ENCODE measurements at places on chromosomes 4 and X.

GRCh38 chr4:107044170-107044569 lies 8.1 kb upstream of the DKK2 start:
- DNase-seq: no peak

DNA sequence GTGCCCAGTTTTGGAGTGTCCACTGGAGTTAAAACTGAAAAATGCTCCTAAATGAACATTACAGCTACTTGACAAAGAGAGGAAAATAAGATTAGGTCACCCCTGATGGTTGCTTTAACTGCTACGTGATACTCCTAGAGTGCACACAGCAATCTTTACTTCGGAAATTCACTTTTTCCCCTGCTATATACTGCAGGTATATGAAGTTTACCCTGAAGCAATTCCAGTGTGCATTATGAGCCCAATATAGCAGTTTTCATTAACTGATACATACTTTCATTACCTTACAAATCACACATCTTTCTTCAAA lies 773 bp upstream of the ZNF827 start:
- DNase-seq: no peak

DNA sequence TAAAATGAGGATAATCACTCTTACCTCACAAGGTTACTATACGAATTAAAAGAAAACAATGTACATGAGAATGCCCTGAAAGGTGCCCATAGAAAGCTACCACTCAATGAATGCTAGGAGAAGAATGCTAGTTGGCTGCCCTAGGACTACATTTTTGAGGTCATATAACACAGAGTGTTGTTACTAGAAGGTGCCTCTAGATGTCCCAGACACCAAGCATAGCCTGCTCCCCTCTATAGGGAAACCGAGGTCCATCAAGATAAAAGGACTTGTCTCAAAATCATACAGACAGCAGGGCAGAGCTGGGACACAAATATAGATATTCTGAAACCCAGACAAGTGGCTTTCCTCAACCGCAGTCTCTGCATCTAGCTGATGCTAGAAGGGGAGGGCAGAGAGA lies 147.0 kb upstream of the ARHGEF9 start:
- DNase-seq: no peak

- no peak for DNase-seq
Observed at GRCh38 chr4:165788686-165789463, 84.2 kb upstream of the TLL1 start.

DNA sequence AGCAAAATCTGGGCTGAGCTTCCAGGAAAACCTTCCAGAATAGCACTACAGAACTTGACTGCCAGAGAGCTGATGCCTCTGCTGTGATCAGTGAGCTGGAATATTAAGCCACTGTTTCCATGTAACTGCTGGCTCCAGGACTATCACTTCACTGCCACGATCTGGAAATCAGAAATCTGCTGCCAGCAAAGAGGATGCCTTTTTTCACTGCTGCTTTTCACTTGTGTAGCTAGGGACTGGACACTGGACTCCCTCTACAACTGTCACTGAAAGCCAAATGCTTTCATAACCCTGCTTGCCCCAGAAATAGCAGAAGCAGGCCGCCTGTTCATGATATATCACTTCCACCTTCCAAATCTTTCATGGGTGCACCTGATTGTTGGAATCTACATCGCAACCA lies 9.4 kb upstream of the AP1S2 start:
- no peak for DNase-seq

GRCh38 chr4:4477796-4478195 lies 64.1 kb downstream of the STX18 start:
- DNase-seq: no peak

DNA sequence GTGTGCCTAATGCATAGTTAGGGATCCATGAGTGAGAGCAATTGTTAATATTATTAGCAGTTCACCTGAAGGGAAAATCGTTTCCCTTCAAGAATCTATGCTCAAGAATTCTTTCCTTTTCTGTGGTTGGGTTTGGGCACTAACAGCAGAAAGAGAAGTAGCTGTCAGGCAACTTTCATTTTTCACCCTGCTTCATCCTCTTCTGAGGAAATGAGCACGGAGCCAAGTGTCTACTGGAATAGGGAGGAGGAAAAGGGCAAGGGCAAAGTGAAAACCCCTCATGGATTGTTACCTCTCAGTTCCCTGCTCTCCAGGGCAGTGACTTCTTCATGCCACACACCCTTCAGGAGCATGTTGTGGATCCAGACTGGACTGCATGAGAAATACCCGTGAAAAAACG lies 2.6 kb upstream of the HPGDS start:
- no peak for DNase-seq

- no peak for DNase-seq
Observed at GRCh38 chr4:107619066-107619465, 101.0 kb downstream of the PAPSS1 start.

GRCh38 chrX:20402956-20403355 lies 136.2 kb upstream of the RPS6KA3 start:
- no peak for DNase-seq

DNA sequence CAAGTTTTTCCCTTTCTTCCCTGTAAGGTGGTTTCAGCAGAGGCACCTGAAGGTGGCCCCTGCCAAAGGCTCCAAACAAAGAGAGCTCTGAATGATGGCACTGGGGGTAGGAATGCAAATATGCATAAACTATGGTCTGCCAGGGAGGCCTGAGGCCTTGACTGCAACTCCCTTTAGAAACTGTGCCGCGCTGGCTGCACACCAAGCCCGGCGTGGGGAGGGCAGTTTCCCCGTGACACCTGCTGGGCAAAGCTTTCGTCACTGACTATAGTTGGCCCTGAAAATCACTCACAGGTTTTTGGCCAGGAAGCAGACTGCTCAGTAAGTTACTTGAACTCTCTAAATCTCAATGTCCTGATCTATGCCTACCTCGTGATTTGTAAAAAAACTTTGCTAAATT lies 97.8 kb upstream of the ATOH1 start:
- no peak for DNase-seq

- no peak for DNase-seq
Observed at GRCh38 chrX:43566170-43566569, 89.9 kb upstream of the MAOA start.

GRCh38 chr4:145736241-145736831 lies 56.4 kb downstream of the C4orf51 start:
- DNase-seq: no peak

- DNase-seq: no peak
Observed at GRCh38 chrX:53511322-53511721, 77.2 kb upstream of the HSD17B10 start.

- DNase-seq: no peak
Observed at GRCh38 chrX:68833448-68833805, 4.6 kb downstream of the EFNB1 start.

- DNase-seq: no peak
Observed at GRCh38 chr4:153018684-153019083, 82.6 kb downstream of the FHDC1 start.

DNA sequence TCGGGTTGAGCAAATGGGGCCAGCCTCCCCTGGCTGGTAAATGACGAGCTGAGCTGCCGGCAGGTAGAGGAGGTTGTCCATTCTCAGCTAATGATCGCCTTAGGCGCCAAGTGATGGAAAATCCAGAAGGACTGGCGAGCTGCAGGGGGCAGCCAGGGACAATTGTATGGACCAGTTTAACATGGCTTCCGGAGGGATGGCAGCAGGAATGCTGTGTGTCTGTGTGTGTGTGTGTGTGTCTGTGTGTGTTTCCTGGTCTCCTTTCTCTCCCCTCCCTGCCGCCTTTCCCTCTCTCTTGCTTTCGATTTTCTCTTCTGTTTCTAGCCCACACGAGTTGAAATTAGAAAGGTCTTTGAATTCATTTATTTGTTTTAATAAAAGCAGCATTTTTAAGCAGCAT lies 45.2 kb upstream of the BCOR start:
- DNase-seq: no peak

GRCh38 chrX:28599957-28600356 lies 12.7 kb downstream of the IL1RAPL1 start:
- DNase-seq: no peak

- DNase-seq: no peak
Observed at GRCh38 chr4:17875402-17876070, 64.8 kb downstream of the NCAPG start.

DNA sequence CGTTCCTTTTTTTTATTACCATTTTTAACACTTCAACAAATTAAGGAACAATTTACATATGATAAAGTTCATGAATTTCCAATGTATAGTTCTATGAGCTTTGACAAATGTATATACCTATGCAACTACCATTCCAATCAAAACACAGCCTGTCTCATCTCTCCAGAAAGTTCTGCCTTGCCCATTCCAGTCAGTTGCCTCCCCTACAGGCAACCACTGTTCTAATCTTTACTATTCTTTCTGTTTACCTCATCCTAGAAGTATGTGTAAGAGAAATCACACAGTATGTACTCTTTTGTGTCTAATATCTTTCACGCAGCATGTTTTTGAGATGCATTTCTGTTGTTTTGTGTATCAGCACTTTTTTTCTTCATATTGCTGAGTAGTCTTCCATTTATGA lies 224.9 kb downstream of the KIT start:
- no peak for DNase-seq

- no peak for DNase-seq
Observed at GRCh38 chrX:23505531-23506303, 161.6 kb upstream of the PRDX4 start.

- DNase-seq: no peak
Observed at GRCh38 chrX:47831788-47832187, 4.9 kb upstream of the ZNF81 start.

GRCh38 chr4:139896091-139896604 lies 230.5 kb downstream of the MGST2 start:
- DNase-seq: no peak

DNA sequence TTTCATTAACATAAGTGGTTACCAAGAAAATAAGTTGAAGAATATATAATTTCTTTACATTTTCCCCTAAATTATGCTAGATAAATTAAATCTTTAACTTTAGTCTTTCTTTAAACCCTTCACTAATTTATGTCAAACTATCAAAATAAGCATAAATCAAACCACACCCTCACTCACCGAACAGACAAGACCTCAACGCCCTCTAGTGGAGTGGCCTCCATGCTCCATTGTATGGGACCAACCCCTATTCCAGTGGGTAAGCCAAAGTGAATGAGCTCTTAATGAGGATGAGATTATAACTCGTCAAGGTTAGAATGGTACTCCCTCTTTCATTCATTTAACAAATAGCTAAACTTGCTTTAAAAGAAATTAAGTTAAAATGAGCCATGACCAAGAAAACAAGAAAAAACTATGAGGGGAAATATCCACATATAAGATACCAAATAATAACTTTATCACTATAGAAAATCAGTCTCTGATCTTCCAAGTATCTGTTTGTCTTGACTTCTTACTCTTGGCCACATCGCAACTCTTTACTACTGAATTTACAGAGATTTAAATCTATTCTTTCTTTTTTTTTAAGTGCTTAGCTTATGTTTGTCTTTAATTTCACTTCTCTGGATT lies 15.6 kb upstream of the BBS12 start:
- DNase-seq: no peak

- no peak for DNase-seq
Observed at GRCh38 chr4:85102606-85103005, 136.1 kb upstream of the WDFY3 start.

DNA sequence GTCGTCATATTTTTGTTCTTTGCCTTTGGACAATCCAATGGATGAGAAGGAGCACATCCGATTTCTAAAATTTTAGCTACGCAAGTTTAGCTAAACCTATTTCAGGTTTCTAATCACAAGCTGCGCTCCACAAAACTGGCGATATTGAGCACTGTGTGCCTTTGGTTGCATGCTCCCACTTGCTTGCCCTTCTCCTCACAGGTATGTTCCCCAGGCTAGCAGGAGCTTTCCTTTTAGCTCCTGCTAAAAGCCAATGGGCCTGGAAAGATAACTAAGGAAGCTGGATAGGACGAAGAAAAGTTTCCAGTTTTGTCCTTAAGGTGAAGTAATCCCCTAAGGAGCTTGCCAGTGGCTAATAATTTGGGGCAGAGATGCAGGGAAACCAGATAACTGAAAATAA lies 975.2 kb downstream of the FSTL5 start:
- DNase-seq: no peak

GRCh38 chrX:43657671-43658070 lies 1.6 kb downstream of the MAOA start:
- DNase-seq: no peak

GRCh38 chr4:17232566-17233253 lies 279.2 kb downstream of the QDPR start:
- DNase-seq: peak; percentile 6

GRCh38 chrX:110853610-110854009 lies 58.0 kb upstream of the CHRDL1 start:
- peak; percentile 25 for DNase-seq

All from frontal cortex (tissue), 4 donors.